CD4-positive, CD25-positive, alpha-beta regulatory T cell (primary cell): ENCODE measurements at places on chromosomes 1 and 21. TPM values are rescaled to one million over a fixed set of nuclear protein-coding genes. Genes with fewer than 3 reads are reported as not detected.

C1orf35 gene
- 18.0 TPM for polyA plus RNA-seq

SNRNP40 gene
- polyA plus RNA-seq: 110 TPM

THEM5 gene
- not detected for polyA plus RNA-seq

CTBS gene
- polyA plus RNA-seq: 20.0 TPM

SEMA6C gene
- 0.76 TPM for polyA plus RNA-seq

LPAR3 gene
- not detected for polyA plus RNA-seq

DNTTIP2 gene
- polyA plus RNA-seq: 70.4 TPM

HES2 gene
- not detected for polyA plus RNA-seq

DIP2A gene
- polyA plus RNA-seq: 24.8 TPM

PLXNA2 gene
- not detected for polyA plus RNA-seq
